ENCODE measurements at places on chromosomes 7 and 10.

GRCh38 chr10:50439187-50439586, 184.6 kb downstream of the SGMS1 start:
- no peak for DNase-seq

GRCh38 chr7:51278797-51279196, 37.8 kb downstream of the COBL start:
- DNase-seq, result no peak

DNA sequence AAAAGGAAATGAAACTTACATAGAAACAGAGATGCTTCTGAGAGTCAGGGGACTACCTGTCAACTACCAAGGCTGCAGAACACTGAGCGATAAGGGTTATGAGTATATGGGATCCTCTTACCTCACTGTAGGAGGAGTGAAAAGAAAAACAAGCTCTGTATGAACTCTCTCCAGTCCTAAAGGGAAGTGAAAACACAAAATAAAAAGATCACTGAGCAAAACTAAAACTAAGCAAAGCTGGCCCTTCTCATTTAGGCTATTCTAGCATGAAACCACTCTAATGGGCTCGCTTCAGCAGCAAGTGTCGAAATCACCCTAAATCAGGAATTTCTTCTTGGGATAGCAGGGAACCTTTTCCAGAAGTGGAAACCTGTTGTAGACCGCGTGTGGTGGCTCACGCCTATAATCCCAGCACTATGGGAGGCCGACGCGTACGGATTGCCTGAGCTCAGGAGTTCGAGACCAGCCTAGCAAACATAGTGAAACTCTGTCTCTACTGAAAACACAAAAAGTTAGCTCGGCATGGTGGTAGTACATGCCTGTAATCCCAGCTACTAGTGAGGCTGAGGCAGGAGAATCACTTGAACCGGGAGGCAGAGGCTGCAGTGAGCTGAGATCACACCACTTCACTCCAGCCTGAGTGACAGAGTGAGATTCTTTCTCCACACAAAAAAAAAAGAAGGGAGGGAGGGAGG, 27.0 kb downstream of the DCLRE1C start:
- no peak for DNase-seq

DNA sequence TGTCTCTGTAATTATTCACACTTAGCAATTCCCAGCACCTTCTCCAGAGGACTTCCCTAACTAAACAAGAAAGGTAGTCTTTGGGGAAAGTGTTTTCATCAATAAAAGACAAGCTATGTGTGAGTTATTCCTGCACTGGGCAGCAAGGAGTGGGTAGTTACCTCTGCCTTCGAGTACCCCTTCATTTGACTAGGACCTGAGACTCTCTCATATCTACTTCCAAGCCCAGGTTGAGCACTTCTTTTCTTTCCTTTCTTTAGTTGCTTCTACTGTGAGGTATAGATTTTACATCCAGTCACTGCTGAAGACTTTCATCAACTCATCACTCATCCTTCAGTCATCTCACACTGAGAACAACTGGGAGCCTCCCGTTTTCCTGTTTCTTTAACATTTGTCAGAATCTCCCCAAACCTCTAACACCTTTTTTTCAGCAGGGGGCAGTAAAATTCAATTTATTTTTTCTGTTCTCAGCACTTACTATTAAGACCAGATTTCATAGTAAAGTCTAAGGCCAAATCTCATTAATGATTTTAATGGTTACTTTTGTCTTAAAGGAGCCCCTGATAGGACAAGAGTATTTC, 80.1 kb upstream of the PRSS1 start:
- no peak for DNase-seq

GRCh38 chr7:151689196-151689971, 169.7 kb upstream of the RHEB start:
- DNase-seq, result no peak

DNA sequence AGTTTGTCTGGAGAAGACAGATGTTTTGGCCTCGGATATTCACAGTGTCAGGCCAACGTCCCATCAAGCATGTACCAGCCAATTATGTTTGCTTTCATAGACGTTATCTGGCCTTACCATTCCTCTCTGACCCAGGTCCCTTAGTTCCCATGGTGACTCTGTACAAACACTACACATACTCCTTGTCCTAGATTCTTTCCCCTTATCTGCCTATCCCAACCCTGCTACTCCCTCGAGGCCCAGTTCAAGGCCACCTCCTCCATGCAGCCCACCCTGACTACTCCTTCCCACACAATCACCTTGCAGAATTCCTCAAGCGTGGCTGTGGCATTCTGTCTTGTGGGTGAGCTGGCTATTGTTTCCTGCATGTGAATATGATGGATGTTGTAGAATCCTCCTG, 155.2 kb downstream of the PRKAG2 start:
- no peak for DNase-seq

DNA sequence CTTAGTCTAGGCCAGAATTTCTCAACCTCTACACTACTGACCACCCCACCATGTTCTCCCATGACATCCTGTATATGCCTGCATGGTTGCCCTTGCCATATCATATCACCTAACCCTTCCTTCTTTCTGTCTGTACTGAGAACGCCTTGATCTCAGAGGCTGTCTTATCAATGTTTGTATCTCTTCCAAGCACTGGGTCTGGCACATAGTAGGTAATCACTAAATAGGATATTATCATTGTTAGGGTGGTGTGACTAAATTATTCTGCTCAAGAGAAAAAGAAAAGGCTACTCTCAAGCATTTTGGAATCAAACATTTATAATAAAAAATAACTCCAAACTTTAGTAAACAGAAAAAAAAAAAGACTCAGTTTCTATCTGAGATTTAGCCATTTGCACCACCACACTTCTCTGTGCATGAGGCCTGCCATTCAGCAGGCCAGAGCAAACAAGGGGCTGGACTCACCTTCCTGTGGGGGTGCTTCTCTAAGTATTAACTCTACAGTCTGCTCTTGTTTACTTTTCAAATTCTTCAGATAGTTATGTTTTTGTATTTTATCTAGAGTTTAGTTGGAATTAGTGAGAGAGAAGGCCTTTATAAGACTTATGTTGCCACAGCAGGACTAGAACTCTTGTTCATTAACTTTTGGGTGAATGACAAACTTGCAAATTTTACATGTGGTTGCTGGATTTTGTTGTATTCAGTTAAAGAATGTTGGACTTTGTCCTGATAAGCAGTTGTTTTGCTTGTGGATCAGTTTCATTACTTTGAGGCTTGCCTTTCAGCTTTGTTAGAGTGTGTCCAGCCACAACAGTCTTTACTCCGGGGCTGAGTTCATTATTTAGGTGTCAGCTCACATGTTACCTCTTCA, 5.4 kb downstream of the AGBL3 start:
- DNase-seq, result no peak

DNA sequence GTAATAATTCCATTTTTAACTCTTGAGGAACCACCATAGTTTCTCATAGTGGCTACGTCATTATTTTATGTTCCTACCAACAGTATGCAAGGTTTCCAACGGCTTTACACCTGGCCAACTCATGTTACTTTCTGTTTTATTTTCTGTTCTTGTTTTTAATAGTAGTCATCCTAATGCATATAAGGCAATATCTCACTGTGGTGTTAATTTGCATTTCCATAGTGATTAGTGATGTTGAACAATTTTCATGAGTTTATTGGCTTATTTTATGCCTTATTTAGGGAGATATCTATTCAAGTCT, 465.5 kb upstream of the KLF6 start:
- no peak for DNase-seq
